ENCODE measurements at places on chromosomes 12 and 14.

DNA sequence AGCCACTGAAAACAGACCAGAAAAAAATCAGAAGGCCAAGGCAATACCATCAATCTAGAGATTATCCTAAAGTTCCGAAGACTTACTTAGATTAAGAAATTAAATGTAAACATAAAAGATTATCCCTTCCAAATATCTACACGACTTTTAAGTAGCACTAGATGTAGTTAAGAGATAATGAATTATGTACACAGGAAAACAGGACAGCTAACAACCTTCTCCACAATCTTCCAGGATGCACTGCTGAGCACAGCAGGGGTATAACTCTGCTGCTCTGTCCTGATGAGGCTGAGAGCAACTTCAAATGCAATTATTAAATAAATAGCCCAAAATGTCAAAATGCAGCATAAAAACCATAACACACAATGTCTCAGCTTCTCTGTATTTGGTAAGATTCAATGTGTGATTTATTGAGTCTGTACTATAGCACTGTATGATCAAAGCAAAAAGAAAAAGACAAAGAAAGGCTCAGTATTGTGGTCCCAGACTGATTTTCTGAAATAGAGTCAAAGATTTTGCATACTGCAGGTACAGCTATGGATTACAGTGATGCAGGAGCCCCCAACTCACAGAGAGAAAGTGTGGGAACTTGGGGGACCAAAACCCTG is 56.9 kb downstream of the TMTC1 start:
- DNase-seq, result no peak

GRCh38 chr12:5489760-5490406 is 58.0 kb downstream of the NTF3 start:
- DNase-seq, result no peak

DNA sequence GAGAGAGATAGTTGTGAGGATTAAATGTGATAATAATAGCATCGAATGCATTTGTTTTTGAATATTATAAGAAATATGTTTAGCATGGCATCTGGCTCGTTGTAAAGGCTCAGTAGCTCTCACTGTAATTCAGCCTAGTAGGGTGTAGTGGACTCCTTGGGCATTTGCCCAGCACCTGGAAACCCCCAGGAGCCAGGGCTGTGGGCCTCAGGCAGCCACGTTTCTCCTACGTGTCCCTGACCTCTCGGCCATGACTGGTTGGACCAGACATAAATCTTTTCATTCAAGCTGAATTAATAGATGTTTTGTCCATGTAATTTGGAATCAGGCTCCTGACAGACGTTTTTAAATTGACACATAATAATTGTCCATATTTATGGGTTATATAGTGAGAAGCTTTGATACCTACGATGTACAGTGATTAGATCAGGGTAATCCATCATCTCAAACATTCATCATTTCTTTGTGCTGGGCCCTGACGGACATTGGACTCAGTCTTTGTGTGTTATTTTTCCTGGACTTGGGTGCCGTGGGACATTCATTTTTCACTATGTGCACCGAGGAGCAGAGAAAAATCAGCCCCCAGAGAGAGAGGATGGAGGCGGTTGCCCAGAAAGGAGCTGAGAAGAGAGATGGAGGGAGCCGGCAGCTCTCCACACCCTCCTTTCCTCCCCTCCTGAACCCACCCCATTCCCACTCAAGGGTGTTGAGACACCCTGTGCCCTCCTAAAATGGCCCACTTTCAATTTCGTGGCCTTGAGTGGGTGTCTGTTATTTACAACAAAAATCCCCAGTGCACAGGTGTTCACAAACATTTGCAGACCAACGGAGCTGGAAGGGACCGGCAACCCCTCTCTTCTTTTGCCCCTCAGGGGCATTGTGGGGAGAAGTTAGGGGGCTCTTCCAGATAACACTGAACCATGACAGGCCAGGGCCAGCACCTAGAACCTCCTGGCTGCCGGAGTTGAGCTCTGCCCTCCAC is 296.4 kb downstream of the DPF3 start:
- DNase-seq, result no peak

DNA sequence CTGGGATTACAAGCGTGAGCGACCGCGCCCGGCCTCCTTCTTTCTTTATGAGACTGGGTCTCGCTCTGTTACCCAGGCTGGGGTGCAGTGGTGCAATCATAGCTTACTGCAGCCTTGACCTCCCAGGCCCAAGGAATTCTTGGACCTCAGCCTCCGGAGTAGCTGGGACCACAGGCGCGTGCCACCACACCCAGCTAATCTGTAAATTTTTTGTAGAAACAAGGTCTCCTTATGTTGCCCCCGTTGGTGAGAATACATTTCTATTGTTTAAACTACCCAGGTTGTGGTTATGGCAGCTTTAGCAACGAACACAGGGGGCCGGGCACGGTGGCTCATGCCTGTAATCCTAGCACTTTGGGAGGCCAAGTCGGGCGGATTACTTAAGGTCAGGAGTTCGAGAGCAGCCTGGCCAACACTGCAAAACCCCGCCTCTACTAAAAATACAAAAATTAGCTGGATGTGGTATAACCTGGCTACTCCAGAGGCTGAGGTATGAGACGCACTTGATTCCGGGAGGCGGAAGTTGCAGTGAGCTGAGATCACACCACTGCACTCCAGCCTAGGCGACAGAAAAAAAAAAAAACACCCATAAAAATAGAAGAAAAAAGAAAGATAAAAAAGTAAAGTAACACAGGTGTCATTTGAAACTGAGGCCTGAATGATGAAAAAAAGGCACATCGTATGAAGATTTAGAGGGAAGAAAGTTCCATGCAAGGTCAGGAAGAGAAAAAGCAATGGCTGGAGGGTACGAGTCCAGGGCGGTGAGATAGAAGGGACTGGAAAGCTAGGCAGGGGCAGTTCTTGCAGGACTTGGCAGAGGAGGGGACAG is 977 bp upstream of the TMEM120B start:
- peak; percentile 46 for DNase-seq

DNA sequence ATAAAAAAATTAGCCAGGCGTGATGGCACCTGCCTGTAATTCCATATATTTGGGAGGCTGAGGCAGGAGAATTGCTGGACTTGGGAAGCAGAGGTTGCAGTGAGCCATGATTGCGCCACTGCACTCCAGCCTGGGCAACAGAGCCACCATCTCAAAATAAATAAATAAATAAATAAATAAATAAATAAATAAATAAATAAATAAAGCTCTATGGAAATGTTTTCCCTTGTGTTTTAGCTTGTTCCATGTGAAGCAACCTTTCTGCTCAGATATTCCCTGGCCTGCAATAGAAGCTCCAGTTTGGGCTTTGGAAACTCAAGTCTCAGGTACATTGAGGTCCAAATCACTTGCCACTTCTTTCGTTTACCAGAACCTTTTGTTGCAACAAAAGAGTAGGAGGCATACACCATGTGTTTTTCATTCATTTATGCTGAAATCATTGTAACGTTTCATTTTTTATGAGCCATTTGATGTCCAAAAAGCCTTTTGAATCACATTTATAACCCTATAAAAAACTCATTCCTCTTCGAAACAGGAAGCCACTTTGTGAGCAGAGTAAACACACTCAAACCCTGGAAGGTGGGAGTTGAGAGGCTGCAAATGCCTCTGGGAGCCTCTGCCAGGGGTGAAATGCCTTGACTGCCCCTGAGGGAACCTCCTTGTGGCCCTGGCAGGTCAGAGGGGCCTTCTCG is 376.6 kb upstream of the TBX3 start:
- DNase-seq, result no peak

DNA sequence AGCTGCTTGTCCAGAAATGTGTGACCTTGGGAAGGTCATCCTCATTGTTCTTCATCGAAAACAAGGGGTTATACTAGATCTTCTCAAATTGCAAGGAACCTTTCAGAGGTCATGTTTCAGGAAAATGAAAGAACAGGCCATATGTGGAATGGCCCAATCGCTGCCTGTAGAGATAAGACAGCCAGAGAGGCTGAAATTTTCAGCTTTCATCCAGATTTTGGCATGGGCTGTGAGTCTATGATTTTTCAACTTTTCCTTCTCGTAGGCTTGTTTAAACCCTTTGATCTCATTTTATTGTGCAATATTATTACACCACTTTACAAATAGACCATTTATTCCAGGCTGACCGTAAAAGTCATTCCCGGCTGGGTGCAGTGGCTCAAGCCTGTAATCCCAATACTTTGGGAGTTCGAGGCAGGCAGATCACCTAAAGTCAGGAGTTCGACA is 17.1 kb upstream of the ATXN2 start:
- DNase-seq, result no peak

- DNase-seq, result no peak
These were observed at the start of gene ANO4 for GRCh38 chr12:100794441-100795173. TSS of gene ANO4 (plus strand) at chr12:100794776. CDS start at chr12:100901786, 107,010 bp downstream.

DNA sequence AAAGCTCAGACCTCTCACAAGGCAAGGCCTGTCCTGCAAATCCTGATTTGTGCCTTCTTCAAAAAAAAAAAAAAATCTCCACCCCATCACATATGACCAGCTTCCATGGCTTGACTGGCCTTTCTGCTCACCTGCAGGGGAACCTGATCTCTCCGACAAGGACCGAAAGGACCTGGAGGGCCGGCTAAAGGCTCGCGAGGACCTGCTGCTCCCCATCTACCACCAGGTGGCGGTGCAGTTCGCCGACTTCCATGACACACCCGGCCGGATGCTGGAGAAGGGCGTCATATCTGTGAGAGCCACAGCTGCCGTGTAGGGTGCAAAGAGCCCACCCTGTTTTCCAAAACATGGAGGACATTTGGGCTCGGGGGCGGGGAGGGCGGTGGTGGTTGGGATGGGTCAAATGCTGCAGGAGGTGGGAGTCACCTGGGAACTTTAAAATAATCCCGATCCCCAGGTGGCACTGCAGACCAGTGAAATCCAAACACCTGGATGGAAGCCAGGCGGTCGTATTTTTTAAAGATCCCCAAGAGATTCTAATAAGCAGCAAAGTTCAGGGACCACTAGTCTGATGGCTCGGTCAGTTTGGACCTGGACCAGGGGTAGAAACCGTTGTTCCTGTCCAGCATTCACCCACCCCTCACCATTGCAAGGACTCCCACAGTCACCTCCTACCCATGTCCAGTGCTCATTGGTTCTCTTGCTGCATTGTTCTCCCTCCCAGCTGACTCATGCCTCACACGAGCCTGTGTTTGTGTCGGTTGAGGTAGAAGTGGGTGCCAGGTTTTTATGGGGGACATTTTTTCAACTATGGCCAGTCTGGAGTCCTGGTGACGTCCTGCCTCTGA is 44.8 kb downstream of the FOXN4 start:
- DNase-seq, result no peak

GRCh38 chr12:127174881-127175280 is 1092.1 kb upstream of the TMEM132C start:
- no peak for DNase-seq

DNA sequence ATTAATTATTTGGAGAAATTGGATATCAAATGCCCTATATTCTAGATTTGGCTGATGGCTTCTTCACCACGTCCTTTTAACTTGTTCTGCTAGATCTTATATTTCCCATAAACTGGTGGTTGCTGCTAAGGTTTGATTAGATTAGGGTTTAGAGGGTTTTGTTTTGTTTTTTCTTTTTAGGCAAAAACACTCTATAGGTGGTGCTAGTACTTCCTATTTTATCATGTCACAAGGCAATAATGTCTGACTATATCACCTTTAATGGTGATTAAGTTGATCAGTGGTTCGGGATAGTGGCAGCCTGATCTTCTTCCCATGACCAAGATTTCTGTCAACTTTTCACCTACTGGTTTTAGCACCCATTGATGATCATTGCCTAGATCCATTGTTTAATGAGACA is 455.1 kb downstream of the RAD51B start:
- no peak for DNase-seq

GRCh38 chr12:112149596-112149995 is 24.2 kb downstream of the TRAFD1 start:
- DNase-seq, result no peak

DNA sequence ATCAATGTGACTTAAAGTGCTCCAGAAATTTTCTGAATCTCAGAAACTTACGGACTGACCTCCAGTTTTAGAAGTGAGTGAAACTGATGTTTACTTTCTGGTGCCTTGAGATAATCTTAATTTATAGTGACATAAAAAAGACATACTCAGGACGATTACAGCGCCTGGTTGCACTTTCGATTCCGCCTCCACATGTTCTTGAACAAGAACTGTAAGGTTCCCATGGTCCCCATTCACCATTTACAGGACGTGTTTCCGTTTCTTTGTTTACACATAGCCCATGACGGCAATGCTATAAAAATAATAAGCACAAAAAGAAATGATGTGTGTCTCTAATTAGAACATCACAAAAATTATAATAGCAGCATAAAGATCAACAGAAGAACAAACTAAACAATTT is 98.2 kb downstream of the ADAMTS20 start:
- DNase-seq, result no peak

- no peak for DNase-seq
These were observed 3.1 kb downstream of the ARHGEF25 start for GRCh38 chr12:57614178-57614947.

All from retinal pigment epithelial cell (primary cell).